Stimulated activated CD4-positive, alpha-beta T cell treated with anti-CD3 and anti-CD28 coated beads, Interleukin-4, amount 100 ng/mL, for 24 hours (primary cell): ENCODE measurements at places on chromosomes 12 and 14.

GRCh38 chr12:41213107-41213506 is 25.0 kb downstream of the PDZRN4 start:
- no peak for DNase-seq

DNA sequence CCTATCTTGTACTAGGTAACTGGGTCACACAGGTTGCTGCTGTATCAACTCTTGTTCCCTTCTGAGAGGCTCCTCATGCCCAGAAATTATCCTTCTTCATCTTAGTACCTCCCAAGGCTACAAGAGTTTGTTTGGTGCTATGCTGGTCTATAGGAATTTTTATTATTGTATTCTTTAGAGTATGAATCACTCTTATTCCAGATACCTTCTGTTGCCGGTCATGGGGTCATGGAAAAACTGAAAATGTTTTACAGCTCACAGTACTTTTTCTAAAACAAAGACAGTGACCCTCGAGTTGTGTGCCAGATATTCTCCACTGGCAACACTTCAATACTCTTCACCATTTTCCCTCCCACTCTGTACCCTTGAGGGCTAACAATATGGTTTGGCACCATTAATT is 1598.0 kb upstream of the TMEM132C start:
- DNase-seq, result no peak

DNA sequence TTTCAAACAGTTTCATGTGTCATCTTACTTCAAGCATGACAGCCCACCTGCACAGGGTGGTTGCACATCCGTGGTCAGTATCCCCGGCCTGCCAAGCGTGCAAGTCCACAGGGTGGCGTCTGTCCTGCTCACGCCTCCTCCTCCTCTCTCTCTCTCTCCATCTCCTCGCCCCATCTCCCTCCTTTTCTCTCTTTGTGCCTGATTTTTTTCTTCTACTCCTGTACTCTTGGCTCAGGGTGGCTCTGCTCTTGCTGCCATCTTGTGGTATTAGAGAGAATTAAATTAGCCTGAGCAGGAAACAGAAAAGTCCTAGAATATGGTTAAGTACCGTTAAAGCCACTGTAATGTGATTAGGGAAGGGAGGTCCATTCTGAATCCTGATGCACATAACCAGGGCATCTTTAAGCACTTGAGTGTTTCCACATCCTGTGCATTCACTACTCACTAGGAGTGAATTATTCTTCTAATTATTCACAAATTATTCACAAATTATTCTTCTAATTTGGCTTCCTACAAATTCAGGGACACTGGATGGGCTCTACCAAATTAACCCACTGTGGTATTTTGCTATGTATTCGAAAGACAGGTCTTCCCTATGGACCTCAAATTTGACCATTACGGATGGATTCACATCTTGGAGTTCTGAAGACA is 25.5 kb upstream of the DTX1 start:
- DNase-seq, result peak; percentile 4

DNA sequence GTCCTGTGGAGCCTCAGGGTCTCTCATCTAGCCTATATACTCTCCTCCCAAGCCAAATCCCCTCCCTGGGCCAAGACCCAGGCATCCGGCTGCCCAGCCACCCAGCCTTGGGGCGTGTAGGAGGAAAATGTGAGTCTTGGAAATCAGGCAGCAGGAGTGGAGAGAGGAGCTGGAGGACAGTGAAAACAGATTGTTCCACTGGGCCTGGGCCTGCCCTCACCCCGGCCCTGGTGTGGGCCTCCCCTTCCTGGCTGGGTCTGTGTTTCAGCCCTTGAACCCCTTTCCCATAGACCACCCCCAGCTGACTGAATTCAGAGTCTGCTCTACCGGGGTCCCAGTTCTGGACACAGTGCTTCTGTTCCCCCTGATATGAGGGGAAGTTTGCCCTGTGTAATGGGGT is 6.7 kb downstream of the ITGA5 start:
- DNase-seq, result no peak

DNA sequence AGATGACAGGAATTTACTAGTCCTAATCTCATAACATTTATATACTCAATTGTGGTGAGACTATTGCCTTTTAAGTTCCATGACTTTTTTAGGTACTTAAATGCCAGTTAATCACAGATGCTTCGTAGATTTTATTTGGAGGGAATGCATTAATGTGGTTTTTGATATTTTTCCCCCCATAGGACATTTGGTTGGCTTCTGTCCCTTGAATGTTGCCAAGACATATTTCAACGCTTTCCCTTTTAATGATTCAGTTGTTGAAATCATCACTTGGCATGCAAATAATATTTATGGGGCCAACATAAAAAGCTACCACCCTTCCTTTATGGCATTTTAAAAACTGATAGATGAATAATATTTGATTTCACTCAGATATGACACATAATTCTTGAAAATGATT is 172.1 kb downstream of the ACSS3 start:
- no peak for DNase-seq

GRCh38 chr12:34253674-34254073 is 231.4 kb downstream of the ALG10 start:
- no peak for DNase-seq

DNA sequence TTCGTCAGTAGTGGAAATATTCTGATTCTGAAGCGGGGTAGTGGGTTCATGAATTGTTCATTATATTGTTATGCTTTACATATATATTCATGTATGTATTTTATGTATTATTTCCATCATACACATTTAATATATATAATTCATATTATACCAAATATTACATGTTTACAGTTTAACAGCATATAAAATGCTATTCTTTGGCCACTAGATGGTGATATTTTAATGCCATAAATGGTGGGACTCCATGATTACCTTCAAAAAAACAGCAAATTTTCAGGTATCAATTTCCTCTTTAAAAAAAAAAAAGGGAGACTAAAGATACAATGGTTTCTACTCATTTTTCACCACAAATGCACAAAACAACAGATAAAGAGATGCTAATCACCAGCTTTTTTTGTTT is 41.0 kb downstream of the BDKRB1 start:
- no peak for DNase-seq

- no peak for DNase-seq
Observed at GRCh38 chr12:52874573-52875435, 26.0 kb upstream of the KRT78 start.

- DNase-seq, result no peak
Observed at GRCh38 chr12:38159591-38160317, 156.8 kb upstream of the ALG10B start.

- no peak for DNase-seq
Observed at GRCh38 chr12:27279826-27280225, 35.7 kb downstream of the STK38L start.

- no peak for DNase-seq
Observed at GRCh38 chr14:22830443-22831010, 840 bp downstream of the MRPL52 start.

- no peak for DNase-seq
Observed at GRCh38 chr14:46250113-46250703, 401.4 kb downstream of the RPL10L start.

DNA sequence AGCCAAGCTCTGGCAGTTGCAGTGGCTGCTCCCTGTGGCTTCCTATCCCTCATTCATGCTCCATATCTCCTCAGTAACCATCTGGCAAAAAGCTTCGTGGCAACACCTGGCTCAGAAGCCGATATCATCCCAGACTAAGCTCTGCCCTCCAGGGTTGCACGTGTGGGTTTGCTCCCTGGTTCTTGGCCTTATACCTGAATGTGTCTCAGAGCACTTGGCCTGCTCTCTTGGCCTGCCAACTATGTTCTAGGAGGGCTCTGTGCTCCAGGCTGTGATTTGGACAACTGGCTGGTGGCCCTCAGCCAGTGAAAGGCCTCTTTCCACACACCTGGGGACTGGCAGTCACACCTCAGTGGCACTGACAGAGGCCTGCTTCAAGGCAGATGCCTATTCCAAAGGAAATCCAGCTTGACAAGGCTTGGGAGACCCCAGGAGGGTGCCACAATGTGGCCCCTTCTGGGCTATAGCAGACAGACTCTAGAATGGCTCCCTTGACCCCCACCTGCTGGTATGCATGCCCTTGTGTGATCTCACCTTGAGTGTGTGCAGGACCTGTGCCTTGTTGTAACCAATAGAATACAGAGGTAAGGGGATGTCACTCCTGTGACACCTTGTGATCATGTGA is 10.5 kb downstream of the PLD4 start:
- no peak for DNase-seq
